Spinal cord (tissue), 10 donors: ENCODE measurements at places on chromosomes 5 and 9. TPM values are rescaled to one million over a fixed set of nuclear protein-coding genes. Genes with fewer than 3 reads are reported as not detected.

IRX2 gene
- total RNA-seq = 4.8 TPM

STPG3 gene
- not detected for total RNA-seq

PCDHAC2 gene
- total RNA-seq = 27.1 TPM

KIF20A gene
- total RNA-seq = 18.7 TPM

ADAMTS16 gene
- total RNA-seq = 8.0 TPM

ASPN gene
- 118 TPM for total RNA-seq

NPR3 gene
- total RNA-seq = 41.0 TPM

NFIB gene
- 97.5 TPM for total RNA-seq

ALDOB gene
- total RNA-seq = 0.83 TPM

INSL4 gene
- not detected for total RNA-seq

ECM2 gene
- total RNA-seq = 63.9 TPM

TSSK1B gene
- 0.10 TPM for total RNA-seq
